ENCODE measurements at places on chromosomes 5 and 9.

- no peak for DNase-seq
These were observed 26.7 kb downstream of the LHX3 start for GRCh38 chr9:136178061-136178772.

DNA sequence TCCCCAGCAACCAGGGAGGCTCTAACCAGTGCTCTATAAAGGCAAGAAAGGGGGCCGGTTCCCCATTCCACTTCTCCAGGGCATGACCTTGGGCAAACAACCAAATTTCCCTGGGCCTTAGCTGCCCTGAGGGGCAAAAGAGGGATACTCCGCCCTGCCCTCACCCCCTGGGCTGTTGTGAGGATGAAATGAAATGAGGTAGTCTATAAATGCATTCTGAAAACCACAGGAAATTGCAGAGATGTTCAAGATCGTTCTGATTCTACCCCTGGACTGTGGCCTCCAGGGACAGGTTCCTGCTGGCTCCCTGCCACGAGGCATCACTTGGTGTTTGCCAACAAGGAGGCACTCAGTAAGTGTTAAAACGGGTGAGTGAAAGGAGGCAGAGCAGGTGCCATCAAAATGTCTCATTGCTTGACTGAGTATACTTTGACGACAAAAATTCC lies 5.7 kb downstream of the RAPGEF1 start:
- DNase-seq = no peak

- DNase-seq = peak; percentile 88
These were observed 12.3 kb downstream of the P4HA2 start for GRCh38 chr5:132215329-132215728.

DNA sequence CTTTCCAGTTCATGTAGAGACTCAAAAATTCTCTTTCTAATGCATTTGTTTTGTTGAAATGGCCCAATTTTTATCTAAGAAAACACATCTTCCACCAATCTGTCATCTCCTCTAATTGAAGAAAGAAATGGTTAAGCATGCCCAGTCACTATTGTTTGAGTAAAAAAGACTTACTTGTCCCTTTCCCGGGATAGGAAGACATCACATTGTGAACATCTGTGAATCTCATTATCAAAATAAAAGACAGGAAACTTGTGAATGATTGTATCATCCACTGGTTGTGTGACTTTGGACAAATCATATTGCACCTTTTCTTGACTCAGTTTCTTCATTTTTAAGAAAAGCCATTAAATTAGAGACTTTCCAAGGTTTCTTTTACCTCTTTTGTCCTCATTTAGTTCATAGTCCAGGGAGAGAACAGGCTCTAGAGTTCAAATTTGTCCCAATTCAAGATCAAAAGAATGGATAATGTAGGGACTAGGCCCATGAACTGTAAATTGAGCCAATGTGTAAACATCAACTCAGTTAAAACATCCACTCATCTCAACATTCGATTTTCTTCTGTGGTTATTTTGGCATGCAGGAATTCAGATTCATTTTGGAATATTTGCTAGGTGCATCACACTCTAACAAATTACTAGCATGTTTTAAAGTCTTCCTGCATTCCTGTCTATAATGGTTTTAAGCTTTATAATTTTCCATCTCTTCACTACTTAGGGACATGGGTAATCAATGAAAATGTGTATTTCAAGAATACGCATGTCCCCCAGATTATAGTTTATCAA lies 838.0 kb upstream of the WWC1 start:
- no peak for DNase-seq

DNA sequence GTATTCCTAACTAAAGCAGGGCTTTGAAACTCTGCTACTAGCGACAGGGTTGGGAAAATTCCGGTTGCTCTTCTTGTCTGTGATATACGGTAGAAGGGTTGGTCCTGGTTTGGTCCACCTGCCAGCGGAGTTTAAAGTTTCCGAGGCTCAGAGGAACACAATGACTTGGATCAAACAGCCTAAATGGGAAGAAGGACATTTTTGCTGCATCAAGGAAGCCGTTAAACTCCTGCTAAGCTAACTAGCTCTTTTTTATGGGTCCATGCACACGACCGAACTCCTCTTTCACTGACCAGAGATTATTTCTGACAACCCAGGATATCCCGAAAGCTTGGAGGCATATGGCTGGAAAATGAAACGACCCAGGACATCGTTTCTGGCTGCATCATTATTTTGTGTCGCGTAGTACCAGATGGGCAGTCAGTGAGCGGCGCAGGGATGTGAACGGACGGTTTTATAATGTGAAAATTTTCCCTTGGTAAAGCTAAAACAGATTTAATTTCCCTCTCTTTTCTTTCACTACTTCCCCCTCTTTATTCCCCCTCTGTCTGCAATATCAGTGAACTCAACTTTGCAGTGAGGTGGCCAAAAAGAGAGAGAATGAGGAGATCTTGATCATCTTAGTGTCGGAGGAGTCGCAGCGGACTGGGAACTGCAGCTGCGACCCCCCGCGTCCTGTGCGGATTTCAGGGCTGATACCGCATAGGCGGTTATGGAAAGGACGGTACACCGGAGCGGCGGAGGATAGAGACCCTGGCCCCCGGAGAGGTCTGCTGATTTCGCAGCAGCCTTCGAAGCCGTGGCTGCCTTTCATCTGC lies at the start of gene LURAP1L:
TSS of gene LURAP1L (plus strand) at position 160 of the 818 bp plus-strand sequence. CDS start 696 bp downstream, outside the sequence.
- peak; percentile 24 for DNase-seq
